RWPE1 (cell line): ENCODE measurements at places on chromosomes 2 and 18.
A peak's percentile ranks its signal among the peaks of the same experiment; 100 is the strongest.

- no peak for DNase-seq
These were observed 4.6 kb upstream of the SPEG start for GRCh38 chr2:219429958-219430606.

DNA sequence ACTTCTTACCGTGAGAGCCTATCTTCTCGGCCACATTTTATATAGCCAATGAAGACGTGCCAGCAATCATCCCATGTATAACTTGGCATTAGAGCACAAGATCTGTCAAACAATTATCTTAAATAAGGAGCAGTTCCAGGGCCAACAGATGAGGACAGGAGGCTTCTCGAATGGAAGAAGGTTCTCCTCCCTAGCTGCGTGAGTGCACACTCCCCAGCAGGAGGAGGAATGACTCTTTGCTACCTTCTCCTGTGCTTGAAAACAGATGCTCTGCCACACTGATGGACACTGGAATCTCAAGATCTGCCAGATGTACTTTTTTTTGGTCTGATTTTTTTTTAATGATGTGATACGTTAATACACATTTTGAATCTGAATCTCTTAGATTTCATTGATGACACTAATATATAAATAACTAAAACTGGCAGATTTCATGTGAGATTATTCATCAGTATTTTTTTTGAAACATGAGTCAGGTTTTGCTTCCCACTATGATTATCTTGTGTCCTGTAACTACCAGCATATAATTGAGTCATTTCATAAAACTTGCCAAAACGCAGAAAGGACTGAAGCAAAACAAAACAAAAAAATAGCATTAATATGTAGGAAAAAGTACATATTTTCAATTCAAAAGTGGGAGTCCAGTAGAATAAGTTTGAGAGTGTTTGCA lies 626 bp upstream of the VIT start:
- peak; percentile 17 for DNase-seq

GRCh38 chr2:148974095-148974494 lies 64.4 kb upstream of the LYPD6B start:
- DNase-seq = no peak

DNA sequence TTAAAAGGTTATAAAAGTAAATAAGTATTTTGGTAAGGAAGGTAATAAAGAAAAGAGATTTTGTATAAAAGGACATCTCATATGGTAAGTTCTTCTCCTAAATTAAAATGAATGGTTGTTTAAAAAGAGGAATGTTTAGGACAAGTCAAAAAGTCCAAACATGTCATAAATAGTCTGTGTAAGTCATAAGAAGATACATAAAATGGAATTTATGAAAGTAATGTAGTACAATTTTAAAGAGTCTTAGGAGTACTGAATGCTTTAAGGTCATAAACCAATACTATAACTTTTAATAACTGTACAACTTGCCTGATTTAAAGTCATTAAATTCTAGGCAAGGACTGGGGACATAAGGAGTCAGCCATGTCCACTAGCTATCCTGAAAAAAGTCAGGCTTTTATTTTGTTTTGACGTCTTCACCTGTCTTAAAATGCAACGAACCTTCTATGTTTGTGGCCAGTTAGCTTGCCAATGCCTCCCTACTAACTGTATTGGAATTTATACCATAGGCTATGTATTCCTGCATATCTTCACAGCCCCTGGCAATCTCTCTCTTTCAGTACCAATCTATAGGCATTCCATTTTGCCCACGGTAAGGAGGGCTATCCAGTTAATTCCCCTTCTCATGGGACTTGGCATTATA lies 312.3 kb upstream of the LRRTM4 start:
- no peak for DNase-seq

DNA sequence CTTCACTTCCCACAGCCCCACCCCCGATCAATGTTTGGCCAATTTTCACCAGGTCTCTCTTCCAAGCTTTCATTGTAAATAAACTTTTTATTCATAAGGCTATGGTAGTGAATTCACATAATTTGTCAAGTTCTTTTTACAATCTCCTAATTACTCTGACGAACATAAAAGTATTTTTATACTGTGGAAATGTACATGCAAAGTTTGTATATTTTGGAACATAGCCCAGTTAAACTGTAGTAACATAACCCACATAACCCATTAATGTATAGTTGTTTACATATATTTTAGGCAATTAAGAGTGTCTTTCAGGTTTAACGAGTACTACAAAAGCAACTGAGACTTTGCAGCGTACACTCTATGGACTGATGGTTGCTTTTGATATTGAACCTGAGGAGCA lies 228.3 kb upstream of the ERBB4 start:
- DNase-seq = no peak

- no peak for DNase-seq
These were observed 395.6 kb upstream of the HS6ST1 start for GRCh38 chr2:128714285-128714684.

GRCh38 chr18:6328621-6329010 lies 86.1 kb downstream of the L3MBTL4 start:
- no peak for DNase-seq

DNA sequence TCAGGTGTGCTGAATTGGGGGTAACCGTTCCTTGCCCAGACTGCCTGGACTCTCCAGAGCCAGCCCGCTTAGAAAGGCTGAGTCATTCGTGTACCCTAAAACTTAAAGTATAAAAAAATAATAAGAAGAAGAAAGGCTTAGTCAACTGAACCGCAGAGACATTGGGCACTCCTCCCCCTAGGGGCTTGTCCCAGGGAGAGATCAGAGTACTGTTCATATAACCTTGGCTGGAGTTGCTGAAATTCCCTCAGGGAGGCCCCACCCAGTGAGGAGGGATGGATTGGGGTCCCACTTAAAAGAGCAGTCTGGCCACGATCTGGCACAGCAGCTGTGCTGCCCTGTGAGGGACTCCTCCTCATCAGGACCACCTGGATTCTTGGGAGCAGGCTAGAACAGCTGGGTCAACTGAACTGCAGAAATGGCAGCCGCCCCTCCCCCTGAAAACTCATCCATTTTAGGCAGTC lies 37.2 kb downstream of the ANKRD12 start:
- no peak for DNase-seq
